NCI-H1105 (cell line): ENCODE measurements at places on chromosomes 2 and 18.

DNA sequence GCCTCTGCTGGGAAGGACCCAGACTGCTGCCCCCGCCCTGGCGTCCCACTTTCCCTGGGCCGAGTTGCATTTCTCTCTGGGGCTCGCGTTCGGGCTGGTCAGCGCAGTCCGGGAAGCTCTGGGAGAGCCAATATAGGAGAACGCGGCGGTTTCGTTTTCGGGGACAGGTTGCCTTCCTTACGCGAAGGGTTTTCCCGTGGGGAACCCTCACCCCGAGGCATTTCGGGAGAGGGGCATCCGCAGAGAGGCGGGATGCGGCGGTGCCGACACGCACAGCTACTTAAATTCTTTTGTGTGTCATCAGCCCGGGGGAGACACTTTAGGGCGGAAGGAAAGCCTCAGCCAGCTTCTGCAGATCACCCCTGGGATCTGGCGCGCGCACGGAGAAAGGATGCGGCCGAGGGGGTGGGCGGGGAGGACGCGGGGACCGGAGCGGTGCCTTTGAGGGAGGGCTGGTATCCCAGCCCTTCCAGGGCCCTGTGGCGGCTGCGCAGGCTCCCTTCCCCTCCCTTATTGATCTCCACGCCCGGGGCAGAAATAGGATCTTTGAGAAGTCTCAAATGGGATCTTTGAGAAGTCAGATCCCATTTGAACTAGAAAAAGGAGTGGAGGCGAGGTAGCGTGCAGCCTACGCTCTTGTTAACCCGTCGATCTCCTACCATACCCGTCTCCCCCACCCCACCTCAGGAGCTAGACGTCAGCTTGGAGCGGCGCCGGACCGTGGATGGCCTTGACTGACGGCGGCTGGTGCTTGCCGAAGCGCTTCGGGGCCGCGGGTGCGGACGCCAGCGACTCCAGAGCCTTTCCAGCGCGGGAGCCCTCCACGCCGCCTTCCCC lies 1.2 kb downstream of the GATA6 start:
- DNase-seq, result peak; percentile 21

DNA sequence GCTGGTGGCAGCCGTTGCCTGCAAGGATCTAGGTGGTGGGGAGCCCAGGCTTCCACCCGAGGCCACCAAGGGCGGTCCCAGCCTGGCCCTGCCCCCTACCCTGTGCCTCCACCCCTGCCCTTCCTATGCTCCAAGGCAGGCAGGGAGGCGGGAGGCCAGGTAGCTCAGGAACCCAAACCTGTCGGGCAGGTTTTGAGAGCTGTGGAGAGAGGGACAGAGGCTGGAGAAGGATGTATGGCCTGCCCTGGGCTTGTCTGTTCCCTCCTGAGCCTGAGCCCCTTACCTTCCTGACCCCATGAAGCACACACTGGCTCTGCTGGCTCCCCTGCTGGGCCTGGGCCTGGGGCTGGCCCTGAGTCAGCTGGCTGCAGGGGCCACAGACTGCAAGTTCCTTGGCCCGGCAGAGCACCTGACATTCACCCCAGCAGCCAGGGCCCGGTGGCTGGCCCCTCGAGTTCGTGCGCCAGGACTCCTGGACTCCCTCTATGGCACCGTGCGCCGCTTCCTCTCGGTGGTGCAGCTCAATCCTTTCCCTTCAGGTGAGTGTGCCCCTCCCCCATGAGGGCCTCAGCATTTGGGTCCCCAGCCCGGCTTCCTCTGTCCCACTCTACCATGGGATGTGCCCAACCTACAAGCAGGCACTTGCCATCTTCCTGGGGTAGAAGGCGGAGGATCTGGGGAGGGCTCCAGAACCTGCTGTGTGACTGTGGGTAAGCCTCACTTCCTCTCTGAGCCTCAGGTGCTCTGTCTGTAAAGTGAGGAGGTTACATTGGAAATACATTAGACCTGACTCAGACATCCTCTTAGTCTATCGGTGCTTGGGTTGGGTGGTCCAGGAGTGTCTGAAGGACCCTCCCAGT lies at the start of gene PROM2:
TSS of gene PROM2 (plus strand) at position 159 of the 860 bp plus-strand sequence. CDS start at position 296, 137 bp downstream.
- DNase-seq, result no peak

- no peak for DNase-seq
These were observed 68.1 kb upstream of the CTAGE1 start for GRCh38 chr18:22485808-22486244.

GRCh38 chr2:63763391-63763941 lies 78.2 kb upstream of the UGP2 start:
- DNase-seq, result no peak

DNA sequence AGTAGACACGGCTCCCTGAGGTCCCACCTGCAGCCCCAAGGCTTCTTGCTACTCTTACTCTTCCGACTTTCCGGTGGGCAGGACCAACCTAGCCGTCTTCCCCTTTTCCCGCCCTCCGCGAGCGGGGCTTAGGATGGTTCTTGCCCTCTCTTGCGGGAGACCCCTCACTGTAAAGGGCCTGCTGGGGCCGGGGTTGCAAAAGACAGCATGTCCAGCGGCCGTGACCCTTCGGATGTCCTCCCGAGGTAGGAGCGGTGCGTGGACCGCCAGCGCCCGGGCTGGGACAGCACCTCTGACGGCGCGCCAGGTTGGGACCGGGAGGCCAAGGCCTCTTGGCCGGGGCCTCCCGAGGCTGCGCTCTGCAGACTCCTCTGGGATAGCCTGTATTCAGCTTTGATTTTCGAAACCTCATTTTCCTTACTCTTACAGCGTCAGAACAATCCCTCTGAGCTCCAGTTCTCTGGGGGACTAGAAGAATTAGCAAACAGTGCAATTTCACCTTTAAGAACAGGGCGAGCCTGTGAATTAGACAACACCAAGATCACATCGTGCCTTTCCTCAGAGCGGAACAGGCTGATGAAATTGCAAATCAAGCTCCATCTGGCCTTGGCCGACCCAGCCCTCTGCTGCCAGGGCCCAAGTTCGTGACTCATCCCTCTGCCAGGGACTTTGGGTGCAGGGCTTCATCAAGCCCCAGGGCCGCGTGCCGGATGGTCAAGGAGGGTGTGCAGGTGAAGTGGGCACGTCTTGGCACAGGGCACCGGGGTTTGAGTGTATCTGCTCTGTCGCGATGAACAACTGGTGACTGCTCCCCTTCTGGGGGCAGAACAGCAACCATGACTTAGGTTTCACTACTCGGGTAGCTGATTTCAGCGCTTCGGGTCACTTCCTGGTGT lies 777 bp downstream of the MOCOS start:
- DNase-seq, result no peak

DNA sequence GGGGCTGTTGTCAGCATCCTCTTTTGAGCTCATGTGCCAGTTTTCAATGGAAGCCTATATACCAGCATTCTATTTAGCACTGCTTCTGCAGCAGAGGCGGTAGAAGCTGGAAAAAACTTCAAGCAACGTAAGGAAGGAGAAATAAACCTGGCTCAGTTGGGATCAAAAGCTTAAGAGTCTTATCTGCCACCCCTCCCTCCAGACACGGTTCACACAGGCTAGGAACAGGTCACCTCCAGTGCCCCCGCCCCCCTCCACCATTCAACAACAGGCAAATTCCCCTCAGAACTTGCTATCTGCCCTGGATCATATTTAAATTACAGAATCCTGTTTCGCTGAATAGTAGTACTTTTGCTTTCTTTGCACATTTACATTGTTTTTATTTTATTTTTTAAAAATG lies 384.8 kb upstream of the PKDCC start:
- DNase-seq, result no peak

DNA sequence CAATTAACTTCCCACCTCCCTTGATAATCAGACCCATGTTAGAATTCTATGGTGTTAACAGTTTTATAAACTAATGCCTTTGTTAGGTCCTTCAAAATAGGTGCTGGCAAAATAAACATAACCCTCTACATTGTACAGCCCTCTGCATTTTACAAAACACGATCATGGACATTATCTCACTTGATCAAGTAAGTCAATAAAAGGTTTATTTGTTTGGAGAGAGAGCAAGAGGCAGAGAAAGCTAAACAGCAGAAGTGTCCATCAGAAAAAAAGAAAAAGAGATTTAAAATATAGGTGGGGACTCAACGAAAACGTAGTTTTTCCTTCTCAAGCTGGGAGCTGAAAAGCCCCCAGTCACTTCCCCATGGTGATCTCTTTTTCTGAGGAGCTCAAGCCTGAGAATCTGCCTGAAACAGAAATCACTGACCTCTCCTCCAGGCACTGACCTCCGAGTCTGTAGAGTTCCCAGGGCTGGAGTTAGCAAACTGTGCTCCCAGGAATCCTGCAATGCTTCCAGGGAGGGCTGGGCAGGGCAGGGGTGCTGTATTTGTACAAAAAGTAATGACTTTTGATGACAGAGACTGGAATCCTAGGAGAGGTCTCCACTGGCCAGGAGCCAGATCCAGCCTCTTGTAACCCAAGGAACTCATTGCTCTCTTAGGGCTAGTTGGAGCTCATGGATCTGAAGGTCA lies 137.8 kb upstream of the KLHL29 start:
- no peak for DNase-seq

- DNase-seq, result no peak
These were observed 62.8 kb downstream of the TCF7L1 start for GRCh38 chr2:85195956-85196355.

GRCh38 chr2:1650085-1650872 lies 94.0 kb downstream of the PXDN start:
- no peak for DNase-seq
